ENCODE measurements at places on chromosomes 7 and 10.

- DNase-seq: no peak
Measured at GRCh38 chr7:12539681-12540080, 30.8 kb upstream of the SCIN start.

- no peak for DNase-seq
Measured at GRCh38 chr10:46286991-46287693, at the start of gene ANTXRL. TSS of gene ANTXRL (plus strand) at chr10:46286997. CDS start at chr10:46287263, 266 bp downstream.

- peak; percentile 23 for DNase-seq
Measured at GRCh38 chr7:98598846-98599615, 18.1 kb upstream of the NPTX2 start.

DNA sequence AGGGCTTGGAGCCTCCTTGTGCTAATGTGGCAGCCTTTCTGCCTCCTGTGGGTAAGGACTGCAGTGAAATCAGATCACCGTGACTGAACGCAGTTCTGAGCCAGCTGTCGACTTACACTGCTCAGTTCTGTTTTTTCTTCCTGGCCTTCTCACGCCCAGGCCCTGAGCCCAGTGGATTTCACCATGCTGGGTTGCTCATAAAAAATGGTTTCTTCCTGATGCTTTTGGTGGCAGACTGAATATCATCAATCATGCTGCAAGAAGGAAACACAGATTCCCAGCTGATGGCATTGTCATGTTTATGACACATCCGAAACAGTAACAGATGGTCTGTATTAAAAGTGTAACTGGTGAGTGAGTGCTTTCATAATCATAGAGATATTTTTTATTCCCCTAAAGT, 389.6 kb downstream of the GALNT17 start:
- DNase-seq: peak; percentile 19

DNA sequence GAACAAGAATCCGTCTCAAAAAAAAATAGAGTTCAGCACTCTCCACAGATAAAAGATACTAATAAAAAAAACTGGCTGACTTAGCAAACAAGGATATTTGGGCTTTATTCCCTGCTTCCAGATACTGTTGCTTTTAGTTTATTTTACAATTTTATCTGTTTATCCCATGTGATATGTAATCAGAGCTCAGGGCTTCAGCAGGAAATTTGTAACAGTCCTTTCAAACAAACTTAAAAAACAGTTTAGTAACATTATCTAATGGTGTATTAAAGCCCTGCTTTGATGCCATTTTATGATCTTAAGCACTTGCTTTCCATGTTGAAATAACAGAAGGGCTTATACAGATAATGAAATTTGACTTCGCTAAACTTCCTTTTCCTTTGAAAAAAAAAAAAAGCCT, 28.1 kb downstream of the DCLRE1A start:
- DNase-seq: no peak

DNA sequence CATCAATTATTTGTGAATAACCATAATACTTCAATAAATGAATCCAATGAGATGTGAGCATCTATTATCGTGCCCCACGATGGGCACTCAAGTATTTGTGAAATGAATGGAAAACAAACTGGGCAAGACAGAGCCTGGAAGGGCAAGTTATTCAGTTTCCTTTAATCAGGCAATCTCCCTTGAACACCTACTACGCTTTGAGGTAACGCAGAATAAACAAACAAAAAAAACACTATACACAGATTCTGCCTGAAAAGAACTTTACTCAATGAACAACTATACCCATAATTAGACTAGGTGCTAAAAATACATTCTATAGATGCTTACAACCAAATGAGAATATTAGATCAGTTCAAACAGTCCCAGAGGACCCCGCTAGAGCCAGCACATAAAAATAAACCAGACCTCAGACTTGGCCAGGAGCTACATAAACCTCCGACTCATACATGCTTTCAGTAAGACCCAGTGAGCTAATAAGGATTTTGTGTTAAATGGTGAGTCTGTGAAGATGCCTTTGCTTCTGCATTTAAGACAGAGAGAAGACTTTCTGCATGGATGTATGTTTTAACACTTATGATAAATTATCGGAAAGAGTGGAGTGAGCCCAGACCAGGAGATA, 121.3 kb downstream of the MPP7 start:
- DNase-seq: no peak

DNA sequence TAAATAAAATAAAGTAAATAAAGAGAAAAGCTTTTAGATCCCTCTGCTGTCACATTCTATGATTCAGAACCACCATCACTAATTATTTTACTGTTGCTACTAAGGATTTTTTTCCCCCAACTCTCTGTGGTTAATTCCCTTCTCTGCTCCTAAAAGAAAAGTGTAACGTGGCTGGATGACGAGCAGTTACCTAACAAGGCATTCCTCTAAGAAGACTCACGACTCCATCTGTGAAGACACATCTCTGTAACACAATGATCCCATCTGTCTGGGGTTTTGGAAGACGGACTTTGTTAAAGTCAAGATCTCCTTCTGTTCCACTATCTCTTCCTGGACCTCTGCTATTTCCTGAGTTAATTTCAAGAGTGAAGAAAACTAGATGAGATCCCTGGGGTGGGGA, 179.9 kb downstream of the SFMBT2 start:
- DNase-seq: no peak

DNA sequence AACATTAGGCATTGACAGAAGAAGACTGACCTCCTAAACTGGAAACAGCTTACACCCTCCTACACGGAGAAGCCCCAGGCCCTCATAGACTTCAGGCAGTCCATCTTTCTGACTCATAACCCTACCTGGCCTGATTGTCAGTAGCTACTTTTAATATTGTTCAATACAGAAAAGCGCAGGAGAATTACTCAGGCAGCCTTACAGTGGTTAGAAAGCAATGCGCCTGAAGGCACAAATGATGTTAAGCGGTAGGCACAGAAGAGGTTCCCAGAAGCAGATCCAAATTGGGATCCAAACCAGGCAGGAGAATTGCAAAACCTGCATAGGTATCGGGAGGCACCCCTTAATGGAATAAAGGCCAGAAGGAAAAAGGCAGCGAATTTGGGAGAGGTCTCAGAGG, 5.4 kb upstream of the CYREN start:
- no peak for DNase-seq

DNA sequence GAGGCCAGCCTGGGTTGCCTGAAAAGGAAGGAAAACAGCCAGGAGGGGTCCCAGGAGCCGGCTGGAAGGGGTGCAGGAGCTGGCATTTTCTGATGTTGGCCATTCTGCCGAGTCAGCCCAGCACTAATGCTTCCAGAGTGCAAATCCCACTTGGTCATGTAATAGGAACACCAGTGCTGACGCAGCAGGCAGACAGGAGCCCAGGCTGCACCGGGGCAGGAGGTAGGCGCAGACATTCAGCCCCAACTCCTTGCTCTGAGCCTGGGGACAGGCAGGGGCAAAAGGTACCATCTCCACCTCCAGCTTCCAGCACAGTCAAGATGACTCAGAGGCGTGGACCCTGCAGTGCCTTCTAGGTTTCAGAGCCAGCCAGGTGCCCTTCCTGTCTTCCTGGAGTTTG, 10.2 kb upstream of the YWHAG start:
- no peak for DNase-seq

GRCh38 chr7:55212176-55212575, 153.0 kb upstream of the LANCL2 start:
- DNase-seq: no peak

GRCh38 chr10:121983852-121984251, 5.1 kb upstream of the TACC2 start:
- DNase-seq: no peak

DNA sequence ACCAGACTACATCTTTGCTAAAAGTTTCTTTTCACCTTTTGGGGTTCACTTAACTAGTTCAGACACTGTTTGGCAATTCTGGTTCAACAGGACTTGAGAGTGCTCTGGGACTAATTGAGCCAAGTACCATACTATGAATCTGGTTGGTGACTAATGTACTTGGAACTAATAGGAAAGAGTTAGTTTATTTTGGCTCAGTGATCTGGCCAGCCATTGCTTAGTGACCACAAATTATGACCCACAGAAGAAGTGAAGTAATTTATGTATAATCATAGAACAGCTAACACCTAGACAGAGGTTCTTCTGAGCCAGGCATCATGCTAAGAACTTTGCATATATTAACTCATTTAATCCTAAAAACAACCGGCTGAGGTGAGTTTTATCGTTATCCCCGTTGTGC, 126.5 kb upstream of the JCAD start:
- DNase-seq: no peak

DNA sequence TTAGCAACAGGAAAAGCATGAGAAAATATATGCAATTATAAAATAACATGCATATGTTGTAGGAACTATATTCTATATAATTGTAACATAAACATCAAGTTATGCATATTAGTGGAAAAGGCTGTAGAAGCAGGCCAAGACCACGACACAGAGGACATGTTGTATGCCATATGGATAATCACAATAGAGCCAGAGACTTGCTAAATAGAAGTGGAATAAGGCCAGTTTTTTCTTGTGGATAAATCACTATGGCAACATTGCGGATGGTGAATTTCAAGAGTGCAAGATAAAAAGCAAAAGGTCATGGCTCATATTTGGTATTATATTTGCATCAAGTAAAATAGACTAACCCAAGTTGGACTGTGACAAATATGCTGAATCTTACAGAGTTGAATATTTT, 93.0 kb downstream of the PCDH15 start:
- DNase-seq: no peak

DNA sequence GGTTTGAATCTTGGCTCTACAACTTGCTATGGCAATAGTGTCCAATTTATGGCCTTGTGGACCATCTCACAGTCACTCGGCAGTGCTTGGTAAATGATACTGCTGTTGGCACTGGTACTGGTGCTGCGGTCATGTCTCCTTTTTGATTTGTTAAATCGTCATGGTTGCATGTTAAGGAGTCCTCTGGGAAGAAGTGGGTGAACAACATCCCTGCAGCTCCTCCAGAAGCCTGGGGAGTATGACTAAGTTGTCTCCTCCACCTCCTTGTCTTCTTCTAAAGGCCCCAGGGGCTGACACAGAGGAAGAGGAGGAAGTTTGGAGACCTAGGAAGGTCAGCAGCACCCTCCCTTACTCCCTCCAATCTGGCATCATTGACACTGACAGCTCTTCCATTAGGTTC, 8.5 kb downstream of the ITPRIP start:
- DNase-seq: no peak

DNA sequence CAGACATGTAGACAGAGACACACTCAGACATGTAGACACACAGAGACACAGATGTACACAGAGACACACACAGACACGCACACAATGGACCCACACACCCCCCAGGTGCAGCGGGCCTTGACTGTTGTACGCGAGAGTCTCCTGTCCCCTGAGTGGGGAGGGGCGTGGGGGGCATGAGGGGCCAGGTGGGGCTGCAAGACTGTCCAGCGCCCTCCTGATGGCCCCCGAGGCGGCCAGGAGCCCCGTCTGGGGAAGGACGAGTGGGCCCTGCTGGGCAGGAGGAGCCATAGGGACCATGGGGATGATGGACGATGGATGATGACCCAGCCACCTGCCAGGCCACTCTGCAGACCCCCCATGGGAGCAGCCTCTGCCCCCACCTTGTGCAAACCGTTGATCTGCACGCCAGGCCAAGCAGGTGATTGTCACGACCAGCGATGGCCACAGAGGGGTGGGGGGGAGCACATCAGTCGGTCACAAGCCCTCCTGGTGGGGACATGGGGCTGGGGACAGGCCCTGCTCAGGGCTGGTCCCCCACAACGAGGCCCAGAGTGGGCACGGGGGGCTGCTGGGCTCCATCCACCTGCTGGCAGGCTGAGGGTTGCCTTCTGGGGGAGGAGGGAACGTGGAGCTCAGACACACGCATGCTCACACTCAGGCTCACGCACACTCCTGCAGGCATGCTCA, 11.6 kb downstream of the VENTX start:
- no peak for DNase-seq

DNA sequence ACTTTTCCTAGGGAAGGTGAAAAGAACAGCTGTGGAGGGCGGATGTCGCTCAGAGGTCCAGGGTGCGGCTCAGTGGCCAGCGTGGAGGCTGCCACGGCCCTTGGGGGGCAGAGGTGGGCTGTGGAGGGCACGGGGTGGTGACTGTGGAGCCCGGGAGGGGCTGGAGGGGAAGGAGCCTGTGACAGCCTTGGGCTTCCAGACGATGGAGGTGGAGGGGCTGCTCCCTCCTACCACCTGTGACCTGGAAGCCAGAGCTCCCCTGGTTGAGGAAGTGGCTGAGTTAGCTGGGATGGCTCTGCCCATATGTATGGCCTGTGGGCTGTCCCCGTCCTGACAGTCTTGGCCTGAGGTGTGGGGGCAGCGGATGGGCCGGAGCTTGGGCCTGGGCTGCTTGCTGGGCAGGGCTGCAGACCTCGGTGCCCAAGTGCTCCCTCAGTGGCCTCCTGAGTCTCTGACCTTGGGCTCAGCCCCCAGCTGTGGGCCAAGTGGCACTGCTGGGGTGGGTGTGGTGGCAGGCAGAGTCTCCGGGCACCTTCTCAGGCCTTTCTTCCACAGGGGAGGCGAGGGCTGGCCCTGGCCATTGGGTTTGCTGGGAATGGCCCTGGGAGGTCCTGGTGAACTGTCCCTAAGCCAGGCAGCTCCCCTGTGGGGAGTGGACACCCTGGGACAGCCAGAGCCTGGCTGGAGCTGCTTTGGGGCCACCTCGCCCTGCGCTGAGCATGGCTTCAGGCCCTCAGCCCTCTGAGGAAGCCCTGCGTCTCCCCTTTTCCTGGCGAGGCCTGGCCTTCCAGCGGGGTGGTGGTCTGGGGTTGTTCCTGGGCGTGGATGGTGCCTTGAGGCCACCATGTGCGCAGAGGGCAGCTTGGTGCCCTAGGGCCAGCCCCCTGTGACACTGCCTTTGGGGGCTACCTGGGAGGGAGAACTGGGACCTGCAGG, 3.9 kb downstream of the BRI3 start:
- DNase-seq: no peak

DNA sequence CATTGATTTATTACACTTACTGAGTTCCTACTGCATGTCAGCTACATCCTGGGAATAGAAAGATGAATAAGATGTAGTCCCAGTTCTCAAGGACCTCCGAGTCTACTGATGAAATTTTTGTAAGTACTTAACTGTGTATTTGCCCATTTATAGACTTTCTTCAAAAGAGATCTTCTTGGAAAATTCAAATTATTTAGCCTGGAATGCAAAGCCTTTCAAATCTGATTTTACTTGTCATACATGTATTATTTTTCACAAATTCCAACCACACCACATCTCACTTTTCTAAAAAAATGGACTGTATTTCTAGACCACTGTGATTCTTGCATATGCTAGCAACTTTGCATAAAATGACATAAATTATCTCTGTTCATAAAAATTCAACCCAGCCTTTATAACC, 581.3 kb downstream of the ATRNL1 start:
- DNase-seq: no peak

DNA sequence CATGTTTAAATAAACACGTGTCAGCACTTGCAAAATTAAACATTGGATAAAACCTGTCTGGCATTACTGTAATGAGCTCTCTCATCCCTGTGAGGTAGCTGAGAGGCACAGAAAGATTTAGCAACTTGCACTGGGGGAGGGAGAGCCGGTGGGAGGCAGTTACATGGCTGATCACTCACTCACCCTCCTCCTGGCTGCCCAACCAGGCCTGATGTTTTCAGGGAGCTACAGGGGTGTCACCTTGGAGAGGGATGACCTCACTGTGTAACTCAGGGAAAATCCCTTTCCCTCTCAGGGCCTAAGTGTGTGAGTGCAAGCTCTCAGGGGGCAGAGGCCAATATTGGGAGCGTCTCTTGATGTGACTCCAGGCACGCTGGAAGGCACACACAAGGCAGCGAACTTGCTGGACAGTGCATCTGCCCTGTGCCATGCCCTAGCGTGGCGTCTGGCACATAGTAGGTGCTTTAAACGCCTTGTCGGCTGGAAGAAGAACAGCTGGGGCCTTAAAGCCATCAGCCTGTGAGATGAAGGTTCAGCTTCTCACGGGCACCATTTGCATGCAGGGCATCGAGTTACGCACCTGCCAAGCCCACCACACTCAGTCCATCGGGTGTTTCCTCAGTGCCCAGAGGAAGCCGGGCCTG, 51.1 kb downstream of the ELFN1 start:
- no peak for DNase-seq

GRCh38 chr7:10739401-10739800, 234.3 kb upstream of the PHF14 start:
- DNase-seq: no peak

Data from colonic mucosa (tissue), 4 donors.